ENCODE measurements at places on chromosomes 1 and 21.

- no peak for DNase-seq
Measured at GRCh38 chr1:107132780-107133179, 8.1 kb upstream of the NTNG1 start.

- no peak for DNase-seq
Measured at GRCh38 chr1:207901041-207901653, 9.8 kb downstream of the CD34 start.

- no peak for DNase-seq
Measured at GRCh38 chr1:170664828-170665612, 1.1 kb downstream of the PRRX1 start.

- DNase-seq = no peak
Measured at GRCh38 chr1:110515041-110515440, 3.9 kb downstream of the KCNA10 start.

DNA sequence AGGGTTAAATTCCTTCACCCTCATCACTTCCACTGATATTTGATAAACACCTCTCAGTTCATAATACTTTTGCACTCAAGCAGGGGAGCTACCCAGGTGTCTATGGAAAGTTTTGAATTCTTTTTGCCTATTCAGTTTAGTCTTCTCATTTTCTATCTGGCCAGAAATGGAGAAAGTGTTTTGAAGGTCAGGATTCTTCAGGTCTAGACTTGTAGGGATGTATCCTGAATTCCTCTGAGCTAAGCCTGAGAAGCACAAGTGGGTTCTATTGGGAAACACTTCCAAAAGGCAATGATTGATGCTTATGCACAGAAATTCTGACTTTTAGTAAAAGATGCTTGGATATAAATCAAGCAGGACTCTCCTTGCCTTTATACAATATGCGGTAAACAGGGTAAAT, 217.8 kb upstream of the HOOK1 start:
- DNase-seq = no peak

- no peak for DNase-seq
Measured at GRCh38 chr1:22584001-22584562, 20.8 kb downstream of the EPHA8 start.

DNA sequence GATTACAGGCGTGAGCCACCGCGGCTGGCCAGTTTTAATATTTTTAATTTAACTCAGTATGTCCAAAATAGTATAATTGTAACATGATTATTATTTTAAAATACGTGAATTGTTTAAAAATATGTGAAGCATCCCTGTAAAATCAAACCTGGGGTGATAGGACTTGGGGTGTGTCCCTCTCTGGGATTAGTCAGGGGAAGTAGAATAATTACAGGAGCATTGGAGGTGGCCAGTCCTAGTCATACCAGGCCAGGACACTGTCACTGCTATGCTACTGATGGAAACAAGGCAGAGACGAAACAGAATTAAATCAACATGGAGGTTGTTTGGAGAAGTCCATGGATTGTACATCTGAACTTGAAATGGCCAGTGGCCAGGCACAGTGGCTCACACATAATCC, 16.8 kb downstream of the SZRD1 start:
- no peak for DNase-seq

GRCh38 chr1:230423261-230423660, 2.9 kb downstream of the PGBD5 start:
- DNase-seq = no peak

DNA sequence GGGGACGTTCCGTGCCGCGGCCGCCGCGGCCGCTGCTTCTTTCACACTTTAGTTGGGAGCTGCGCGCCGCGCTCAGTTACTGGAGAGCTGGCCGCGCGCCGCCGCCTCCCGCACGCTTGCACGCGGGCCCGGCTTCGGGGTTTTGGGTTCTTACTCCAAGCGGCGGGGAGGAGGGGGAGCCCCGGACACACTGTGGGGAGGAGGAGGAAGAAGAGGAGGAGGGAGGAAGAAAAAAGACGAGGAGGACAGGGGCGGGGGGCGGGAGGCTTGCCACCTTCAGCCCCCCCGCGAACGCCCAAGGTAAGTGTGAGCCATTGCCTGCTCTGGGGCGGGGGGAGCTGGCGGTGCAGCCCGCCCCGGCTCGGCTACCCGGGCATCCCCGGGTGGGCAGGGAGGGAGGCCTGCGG, 243 bp downstream of the C1orf21 start:
- no peak for DNase-seq

- no peak for DNase-seq
Measured at GRCh38 chr1:211641942-211642341, 33.5 kb downstream of the NEK2 start.

- no peak for DNase-seq
Measured at GRCh38 chr1:210347112-210347511, 18.4 kb downstream of the HHAT start.

DNA sequence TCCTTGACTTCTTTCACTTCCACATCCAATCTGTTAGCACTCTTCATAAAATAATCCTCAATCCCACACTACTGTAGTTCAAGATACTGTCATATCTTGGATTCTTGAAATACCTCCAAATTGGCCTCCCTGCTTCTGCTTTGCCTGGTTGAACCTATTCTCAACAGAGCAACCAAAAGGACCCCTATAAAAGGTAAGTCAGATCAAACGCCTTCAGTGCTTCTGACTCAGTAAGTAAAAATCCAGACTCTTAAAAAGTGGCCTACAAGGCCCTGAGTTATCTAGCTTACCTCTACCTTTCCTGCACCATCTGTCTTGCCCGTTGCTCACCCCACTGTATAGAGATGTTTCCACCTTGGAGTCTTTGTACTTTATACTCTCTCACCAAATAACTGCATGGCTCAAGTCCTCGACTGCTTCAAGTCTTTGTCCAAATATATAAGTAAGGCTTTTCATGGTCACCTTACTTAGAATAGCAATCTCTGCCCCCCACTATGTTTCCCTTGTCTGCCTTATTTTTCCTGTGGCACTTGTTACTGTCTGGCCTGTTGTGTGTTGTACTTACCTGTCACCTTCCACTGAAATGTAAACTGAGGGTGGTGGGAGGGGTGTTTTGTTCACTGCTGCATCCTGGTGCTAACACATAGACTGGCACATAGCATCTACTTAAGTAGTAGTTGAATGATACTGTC, 5.1 kb upstream of the PIGV start:
- no peak for DNase-seq

GRCh38 chr1:242723044-242723716, 198.7 kb upstream of the PLD5 start:
- DNase-seq = no peak

GRCh38 chr1:22262583-22262982, 119.7 kb upstream of the WNT4 start:
- DNase-seq = no peak

GRCh38 chr1:206658264-206658980, 23.1 kb downstream of the DYRK3 start:
- DNase-seq = no peak

GRCh38 chr1:67636146-67636545, 48.9 kb upstream of the GADD45A start:
- no peak for DNase-seq

DNA sequence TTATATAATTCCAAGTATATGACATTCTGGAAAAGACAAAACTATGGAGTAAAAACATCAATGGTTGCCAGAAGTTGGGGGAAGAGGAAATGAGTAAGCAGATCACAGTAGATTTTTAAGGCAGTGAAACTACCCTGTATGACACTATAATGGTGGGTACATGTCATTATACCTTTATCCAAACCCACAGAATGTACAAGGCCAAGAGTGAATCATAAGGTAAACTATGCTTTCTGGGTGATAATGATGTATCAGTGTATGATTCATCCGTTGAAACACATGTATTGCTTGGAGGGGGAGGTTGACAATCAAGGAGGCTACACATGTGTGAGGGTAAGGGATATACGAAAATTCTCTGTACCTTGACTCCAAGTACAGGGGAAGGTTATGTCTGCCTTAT, 862.7 kb downstream of the PLA2G4A start:
- DNase-seq = no peak
